ENCODE measurements at places on chromosomes 6 and 20.
A peak's percentile ranks its signal among the peaks of the same experiment; 100 is the strongest.

DNA sequence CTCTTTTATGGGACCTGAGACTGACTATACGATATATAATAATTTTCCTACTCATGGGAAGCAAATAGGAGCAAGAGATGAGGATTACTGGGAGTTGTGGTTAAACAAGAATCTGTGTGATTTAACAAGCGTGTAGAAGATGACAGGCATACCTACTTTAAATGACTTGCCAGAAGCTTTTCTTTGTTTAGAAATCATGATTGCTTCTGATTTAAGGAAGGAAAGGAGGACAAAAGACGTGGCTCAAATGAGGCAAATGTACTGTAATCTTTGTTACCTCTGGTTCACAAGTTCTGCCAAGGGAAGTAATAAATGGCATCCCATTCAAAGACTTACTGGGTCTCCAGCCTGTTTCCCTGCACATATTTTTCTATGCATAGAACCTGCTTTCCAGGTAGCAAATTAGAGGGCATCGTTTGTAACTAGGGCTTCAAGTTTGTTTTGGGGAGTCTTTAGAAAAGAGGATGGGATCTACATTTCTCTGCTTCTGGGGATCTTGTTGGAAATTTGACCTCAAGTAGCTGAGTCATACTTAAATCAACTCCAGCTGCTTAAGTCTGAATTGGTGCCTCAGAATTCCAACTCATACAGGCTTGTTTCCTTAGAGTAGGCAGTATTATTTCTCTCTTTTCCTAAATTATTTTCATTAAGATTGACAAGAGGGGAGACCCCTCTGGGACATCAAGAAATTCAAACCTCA is 2.9 kb upstream of the TRMT11 start:
- no peak for DNase-seq

DNA sequence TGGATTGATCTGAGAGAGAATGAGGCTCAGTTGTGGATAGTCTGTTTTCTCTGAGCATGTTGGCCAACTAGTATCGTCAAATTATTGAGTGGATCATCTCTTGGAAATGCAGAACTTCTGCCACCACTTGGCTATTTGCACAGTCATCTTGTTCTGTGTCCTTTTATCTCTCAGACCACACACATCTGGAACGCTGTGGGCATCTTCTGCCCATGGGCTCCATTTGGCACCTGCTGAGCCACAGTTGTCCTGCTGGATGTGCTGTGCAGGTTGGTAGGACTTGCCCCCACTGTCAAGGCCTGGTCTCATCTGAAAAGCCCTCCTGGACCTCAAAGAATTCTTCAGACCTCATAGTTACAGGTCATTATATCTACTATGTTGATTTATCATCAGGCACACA is 16.7 kb upstream of the C20orf144 start:
- DNase-seq: no peak

GRCh38 chr6:13866301-13866700 is 51.9 kb upstream of the MCUR1 start:
- no peak for DNase-seq

DNA sequence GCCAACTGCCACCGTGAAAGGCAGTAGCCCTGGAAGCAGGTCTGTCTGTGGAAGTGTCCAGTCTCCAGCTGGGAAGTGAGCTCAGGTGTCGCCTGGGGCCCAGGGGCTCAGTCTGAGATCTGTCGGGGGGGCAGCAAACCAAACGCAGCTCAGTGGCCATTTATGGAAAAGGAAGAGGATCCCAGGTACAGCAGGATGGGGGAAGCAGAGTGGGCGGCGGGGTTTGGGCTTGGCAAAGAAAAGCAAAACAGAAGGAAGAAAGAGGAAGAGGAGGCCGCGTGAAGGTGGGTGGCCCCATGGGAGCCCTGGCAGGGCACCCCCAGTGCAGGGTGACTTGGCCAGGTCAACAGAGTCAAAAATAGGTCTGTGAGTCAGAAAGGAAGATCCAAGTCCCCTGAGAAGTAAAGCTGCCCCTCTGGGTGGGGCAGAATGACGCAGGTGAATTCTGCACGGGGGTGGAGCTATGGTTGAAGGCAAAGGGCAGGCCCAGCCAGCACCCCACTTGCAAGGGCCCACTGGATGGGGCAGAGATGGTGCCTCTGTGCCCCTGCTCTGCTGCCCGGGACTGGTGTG is 5.3 kb downstream of the PXDC1 start:
- DNase-seq: no peak

- no peak for DNase-seq
Measured at GRCh38 chr20:12775041-12775440, 233.7 kb upstream of the SPTLC3 start.

DNA sequence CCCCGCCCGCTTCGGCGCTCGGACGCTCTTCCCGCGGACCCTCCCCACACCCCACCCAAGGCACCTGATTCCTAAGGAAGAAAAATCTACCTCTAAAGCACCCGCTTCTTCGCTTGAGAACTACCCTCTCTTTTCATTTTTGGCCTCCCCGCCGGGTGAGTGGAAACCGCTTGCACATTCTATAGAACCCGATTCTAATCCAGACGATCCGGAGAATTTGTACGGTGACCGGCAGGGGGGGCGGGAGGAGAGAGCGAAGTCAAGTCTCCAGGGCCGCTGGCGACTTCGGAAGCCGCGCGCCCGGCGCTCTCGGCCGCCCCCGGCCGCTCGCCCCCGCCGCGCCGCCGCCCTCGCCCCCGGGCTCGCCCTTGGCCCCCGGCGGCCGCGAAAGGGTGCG is at the start of gene RBM24:
RBM24 (plus strand) TSS at position 262 of the 397 bp plus-strand sequence. CDS start 221 bp downstream, outside the sequence.
- DNase-seq: no peak

- DNase-seq: no peak
Measured at GRCh38 chr20:50434653-50435396, 75.4 kb upstream of the PTPN1 start.

DNA sequence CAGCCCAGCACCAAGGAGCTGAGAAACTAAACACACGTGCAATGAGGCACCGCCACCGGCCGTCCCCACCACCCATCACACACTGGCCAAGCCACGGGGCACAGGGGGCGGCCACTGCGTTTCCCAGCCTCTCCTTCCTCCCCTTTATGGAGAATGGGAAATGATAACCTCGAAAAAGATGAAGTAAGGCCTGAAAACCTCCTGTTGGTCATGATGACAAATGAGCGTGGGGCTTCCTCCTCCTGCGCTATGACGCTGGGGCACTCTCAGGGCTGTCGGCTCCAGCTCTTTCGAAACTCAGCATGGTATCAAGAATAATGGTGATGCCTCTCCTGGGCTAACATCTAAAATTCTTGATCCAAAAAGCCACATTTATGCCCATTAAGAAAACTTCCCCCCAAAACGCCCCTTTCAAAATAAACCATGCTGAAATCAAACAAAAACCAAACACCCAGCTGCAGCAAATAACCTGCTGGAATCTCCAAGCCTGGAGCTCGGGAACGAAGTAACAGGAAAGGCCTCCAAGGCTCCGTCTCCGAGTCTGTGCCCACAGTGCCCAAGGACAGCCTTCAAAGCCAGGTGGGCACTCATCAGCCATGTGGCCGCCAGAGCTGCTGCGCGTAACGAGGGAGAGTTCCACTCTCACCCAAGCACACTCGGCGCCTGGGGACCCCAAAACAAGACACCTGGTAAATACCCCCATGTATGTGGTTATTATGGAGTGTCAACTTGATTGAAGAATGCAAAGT is 50.0 kb downstream of the TAF4 start:
- no peak for DNase-seq

DNA sequence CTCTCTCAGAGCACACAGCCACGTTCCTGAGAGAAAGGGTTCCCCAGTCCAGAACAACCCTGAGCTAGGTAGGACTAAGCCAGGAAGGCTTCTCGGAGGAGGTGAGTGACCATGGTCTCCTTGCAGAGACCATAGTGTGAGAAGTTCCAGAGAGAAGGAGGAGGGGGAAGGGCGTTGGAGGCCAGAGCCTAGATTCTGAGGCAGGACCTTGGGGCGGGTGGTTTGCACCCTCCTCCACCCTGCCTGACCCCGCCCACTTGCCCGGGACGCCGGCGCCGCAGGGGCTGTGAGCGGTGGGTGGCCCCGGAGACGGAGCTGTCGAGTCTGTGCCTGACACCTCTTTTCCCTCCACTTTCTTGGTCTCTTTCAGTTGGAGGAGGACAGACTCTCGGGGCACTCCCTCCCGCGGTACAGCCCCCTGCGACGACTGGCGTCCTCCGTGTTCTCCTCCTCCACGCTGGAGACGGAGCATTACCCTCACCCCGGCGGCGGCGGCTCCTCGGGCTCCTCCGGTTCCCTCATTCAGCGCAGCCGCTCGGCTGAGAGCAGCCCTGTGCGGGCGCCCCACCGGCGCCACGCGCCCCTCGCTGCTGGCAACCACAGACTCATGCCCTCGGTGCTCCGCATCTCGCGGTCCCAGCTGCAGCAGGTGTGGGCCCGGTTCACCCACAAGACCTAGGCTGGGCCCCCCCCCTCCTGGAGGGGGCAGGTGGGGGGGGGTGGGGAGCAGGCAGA is 26.2 kb downstream of the TTBK1 start:
- no peak for DNase-seq

DNA sequence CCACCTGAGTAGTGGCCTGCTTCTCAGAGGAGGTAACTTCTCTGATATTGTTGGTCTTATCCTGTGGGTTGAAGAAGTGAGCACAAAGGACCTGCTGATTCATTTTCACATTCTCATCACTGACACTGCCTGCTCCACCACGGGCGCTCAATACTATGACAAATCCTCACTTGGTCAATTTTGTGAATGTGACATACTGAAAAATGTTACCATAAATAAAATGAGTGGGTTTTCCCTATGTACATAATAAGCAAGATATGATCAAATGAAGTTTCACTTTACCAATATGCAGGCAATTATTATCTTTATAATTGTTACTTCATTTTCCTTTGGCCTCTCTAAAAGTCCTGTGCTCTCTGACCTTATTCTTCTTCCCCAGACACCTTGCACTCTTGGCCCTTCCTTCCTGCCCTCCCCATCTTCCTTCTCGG is 71.5 kb upstream of the RIPOR2 start:
- DNase-seq: no peak

GRCh38 chr6:43389730-43390295 is 20.4 kb upstream of the ZNF318 start:
- no peak for DNase-seq

DNA sequence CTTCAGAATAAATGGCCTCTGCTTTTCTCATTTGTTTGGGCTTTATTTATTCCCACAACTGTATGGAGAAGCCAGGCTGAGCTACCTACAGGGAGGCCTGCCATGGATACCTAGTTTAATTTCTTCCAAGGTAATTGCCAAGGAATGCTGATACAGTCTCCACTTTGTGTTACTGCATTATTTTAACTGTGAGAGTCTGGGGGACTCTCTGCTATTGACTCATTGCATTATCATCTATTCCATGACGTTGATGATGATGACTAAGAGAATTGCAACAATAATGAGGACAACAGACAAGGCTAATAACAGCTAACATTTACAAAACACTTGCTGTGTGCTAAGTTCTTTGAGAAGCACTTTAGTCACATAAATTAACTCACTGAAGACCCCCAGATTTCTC is 88.3 kb upstream of the COL21A1 start:
- no peak for DNase-seq

- DNase-seq: no peak
Measured at GRCh38 chr6:112606656-112607435, 259.7 kb downstream of the RFPL4B start.

- DNase-seq: no peak
Measured at GRCh38 chr6:87054143-87054833, 40.6 kb downstream of the CGA start.

GRCh38 chr20:34507702-34508413 is 8.4 kb upstream of the DYNLRB1 start:
- DNase-seq: no peak

- no peak for DNase-seq
Measured at GRCh38 chr6:139230391-139230840, 61.4 kb downstream of the TXLNB start.

DNA sequence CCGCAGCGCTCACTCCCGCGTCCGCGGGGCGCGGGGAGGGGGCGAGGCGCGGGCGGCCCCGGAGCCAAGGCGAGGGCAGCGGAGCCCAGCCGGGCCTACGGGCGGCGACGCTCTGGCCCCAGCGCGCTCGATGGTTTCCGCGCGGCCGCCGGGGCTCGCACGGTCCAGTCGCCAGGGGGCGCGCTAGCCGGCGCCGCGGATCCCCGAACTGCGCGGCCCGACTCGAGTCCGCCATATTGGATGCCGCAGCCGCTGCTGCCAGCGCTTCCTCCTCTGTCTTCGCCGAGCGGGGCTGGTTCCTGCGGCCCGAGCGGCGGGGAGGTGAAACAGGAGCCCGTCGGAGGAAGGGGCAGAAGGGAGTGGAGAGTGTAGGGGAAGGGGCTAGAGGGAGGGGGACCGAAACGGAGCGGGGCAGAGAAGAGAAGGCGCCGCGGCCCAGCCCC is at the start of gene SCAF8:
SCAF8 (plus strand) TSS at position 234 of the 443 bp plus-strand sequence. CDS start 485 bp downstream, outside the sequence.
- peak; percentile 61 for DNase-seq

DNA sequence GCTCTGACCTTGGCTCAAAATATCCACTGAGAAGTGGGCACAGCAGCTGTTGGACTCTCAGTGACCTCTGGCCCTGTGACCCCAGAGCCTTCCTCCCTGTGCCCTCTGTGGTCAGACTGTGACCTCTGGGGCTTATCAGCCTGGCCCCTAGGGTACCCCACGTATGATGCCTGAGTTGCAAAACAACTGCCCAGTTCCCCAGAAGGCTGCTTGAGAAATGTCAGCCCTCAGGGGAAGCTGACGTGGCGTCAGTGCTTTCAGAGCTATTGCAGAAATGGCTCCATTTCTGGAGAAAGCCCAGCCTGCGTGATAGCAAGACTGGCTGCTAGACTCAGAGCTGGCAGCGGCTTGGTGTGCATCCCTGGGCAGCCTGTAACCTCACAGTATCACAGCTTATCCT is 31.5 kb upstream of the TGM2 start:
- DNase-seq: no peak

GRCh38 chr20:59701236-59701635 is 96.9 kb downstream of the PHACTR3 start:
- no peak for DNase-seq
